ENCODE measurements at places on chromosomes 4 and X.

DNA sequence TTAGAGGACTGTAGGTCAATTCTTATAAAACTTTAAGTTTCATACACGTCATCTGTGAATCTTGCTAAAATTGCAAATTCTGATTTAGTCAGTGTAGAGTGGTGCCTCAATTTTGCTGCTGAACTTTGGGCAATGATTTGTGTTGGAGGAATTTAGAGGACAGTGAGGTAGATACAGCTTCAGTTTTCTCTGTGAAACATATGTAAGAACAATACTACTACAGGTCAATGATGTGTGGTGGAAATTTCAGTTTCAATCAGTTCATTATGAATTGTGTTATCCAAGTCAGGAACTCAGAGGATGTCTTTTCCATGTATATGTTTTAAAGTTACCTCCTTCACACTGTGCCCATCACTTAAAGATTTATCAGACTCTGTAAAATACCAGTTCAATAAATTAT lies 1597.8 kb upstream of the PCDH10 start:
- no peak for DNase-seq

DNA sequence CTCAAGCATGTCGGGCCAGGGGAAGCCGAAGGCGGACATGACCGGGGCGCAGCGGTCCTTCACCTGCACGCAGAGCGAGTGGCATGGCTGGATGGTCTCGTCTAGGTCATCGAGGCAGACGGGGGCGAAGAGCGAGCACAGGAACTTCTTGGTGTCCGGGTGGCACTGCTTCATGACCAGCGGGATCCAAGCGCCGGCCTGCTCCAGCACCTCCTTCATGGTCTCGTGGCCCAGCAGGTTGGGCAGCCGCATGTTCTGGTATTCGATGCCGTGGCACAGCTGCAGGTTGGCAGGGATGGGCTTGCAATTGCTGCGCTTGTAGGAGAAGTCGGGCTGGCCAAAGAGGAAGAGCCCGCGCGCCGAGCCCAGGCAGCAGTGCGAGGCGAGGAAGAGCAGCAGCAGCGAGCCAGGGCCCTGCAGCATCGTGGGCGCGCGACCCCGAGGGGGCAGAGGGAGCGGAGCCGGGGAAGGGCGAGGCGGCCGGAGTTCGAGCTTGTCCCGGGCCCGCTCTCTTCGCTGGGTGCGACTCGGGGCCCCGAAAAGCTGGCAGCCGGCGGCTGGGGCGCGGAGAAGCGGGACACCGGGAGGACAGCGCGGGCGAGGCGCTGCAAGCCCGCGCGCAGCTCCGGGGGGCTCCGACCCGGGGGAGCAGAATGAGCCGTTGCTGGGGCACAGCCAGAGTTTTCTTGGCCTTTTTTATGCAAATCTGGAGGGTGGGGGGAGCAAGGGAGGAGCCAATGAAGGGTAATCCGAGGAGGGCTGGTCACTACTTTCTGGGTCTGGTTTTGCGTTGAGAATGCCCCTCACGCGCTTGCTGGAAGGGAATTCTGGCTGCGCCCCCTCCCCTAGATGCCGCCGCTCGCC lies at the start of gene SFRP2:
Gene SFRP2 (minus strand): TSS at position 671 of the 864 bp plus-strand sequence. CDS start 248 bp downstream, at position 423.
- DNase-seq = peak; percentile 72

DNA sequence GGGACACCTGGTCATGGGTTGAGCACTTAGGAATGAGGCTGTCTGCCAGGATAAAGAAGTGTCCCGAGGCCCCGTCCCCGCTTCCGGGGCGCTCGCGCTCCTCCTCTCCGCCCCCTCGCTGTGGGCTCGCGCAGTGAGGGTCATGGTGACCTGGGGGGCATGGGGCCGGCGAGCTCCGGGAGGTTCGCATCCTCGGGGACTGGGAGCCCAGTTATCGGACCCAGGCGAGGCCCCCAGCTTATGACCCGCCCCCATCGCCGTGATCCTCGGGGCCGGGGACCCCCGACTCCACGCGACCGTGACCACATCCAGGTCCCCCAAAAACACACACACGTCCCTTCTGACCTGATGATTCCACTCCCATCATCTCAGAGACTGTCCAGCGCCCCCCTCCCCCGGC lies 35.3 kb upstream of the SRPX start:
- DNase-seq = no peak

GRCh38 chrX:50700921-50701320 lies 113.1 kb downstream of the SHROOM4 start:
- DNase-seq = no peak

DNA sequence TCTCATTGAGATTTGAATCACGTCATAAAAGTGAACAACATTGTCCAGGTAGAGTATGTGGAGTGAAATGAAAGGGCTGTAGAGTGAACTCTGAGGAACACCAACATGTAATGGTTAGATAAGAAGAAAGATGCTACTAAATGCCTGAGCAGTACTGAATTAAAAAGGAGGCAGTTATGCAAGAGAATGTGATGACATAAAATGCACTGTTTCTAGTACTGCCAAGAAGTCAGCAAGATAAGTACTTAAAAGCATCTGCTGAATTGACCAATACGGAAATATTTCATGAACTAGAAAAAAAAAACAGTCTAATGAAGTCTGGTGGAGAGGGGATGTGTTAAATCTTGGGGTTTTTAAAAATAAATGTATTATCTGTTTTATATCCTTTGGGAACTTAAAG lies 583.8 kb upstream of the GALNT7 start:
- DNase-seq = no peak

DNA sequence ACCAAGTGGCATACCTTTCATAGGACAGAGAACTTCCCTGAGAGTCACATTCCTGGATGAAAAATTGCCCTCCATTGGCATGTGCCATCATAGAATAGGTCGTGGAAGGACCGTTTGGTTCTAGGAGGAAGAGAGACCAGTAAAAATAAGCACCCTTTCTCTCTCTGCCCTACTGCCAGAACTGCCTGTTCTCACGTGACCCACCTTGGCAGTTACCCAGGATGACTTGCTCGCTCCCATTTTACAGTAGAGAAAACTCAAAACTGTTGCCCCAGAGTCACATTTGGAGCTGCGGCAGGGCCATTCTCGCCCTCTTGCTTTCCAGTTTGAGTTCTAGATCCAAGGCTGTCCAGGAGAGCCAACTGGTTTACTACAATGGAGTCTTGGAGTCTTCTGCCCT lies 1.1 kb upstream of the NLGN3 start:
- DNase-seq = no peak

- no peak for DNase-seq
These were observed 49.6 kb downstream of the GRIA2 start for GRCh38 chr4:157270108-157270507.

- peak; percentile 36 for DNase-seq
These were observed at the start of gene UNC5C for GRCh38 chr4:95548738-95549245. Gene UNC5C, minus strand, starts transcription at chr4:95548973.

Data from stomach (tissue), 19 donors.